Activated T-helper 1 cell treated with anti-CD3 and anti-CD28 coated beads, Interleukin-12 subunit alpha, Interleukin-12 subunit beta, Interleukin-2, Interleukin-4 antibody, amounts not matched to agents 30 ng/mL and 10 ng/mL and 1 ng/mL, durations not matched to agents 14 hours and 24 hours and 36 hours (primary cell): ENCODE measurements at places on chromosomes 1 and 21.

GRCh38 chr1:172976222-172977041, 74.3 kb downstream of the TNFSF18 start:
- no peaks in the 10 kb centered on the region for H3K36me3 ChIP-seq
- no peak overlapping the region for H3K27ac ChIP-seq
- H3K4me3 ChIP-seq: no peak overlapping the region
- no peak for DNase-seq
- H3K4me1 ChIP-seq: no peaks in the 10 kb centered on the region
- H3K27me3 ChIP-seq: peaks cover 16% of the 10 kb centered on the region

DNA sequence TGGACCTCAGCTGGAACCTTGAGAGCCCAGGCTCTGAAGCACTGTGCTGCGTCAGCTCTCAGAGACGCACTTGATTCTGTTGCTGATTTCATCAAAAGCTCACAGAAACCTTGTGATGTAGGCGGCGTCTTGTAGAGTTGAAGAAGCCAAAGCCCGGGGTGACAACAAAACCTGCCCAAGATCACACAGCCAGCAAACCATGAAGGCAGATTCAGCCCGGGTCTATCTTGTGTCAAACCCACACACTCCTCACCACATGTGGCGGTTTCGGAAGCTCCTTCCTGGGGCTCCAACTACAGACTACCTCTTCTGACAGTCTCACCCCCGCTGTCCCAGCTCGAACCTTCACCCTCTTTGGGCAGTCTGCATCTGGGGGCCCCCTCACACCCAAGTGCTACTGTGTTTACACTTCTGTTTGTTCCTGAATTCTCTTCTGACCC, 50.4 kb downstream of the TENT5C start:
- peaks cover 91% of the 10 kb centered on the region for H3K4me1 ChIP-seq
- H3K27ac ChIP-seq: peak overlapping the region; percentile 87
- DNase-seq: peak; percentile 81
- H3K4me3 ChIP-seq: peak overlapping the region; percentile 80

DNA sequence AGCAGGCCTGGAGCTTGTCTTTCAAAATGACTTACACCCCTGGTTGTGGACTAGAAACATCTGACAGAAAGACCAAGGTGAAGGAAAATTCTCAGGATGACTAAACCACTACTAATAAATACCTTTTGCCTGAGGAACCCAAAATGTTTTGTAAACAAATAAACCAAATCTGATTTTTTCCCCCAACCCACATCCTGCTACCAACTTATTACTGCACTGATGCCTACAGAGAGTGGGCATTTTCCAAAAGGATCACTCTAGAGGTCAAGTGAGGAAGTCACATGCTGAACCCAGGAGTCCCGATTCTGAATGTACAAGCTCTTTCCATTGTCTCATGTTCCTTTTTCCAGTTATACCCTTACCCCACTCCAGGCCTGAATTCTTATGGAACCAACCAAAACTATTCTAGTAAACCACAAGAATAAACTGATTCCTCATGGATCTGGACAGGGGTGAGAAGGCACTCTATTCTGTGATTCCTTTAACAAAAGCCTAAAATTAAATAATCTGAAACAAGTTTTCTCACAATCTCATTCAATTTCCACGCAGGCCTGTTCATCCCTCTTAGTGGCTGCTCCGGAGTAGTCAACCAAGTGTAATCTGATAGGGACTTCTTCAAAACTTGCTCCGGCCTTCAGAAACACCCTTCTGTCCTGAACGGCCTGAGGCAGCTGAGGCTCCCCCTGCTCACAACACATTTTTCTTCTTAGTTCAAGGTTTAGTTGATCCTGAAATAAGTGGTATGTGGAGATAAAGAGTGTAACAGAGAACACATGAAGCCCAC, 1.4 kb downstream of the PI4KB start:
- H3K36me3 ChIP-seq: peaks cover 19% of the 10 kb centered on the region
- peak overlapping the region; percentile 90 for H3K27ac ChIP-seq
- no peak for DNase-seq
- peaks cover 1% of the 10 kb centered on the region for H3K27me3 ChIP-seq
- H3K4me1 ChIP-seq: peaks cover 44% of the 10 kb centered on the region
- H3K4me3 ChIP-seq: peak overlapping the region; percentile 91

DNA sequence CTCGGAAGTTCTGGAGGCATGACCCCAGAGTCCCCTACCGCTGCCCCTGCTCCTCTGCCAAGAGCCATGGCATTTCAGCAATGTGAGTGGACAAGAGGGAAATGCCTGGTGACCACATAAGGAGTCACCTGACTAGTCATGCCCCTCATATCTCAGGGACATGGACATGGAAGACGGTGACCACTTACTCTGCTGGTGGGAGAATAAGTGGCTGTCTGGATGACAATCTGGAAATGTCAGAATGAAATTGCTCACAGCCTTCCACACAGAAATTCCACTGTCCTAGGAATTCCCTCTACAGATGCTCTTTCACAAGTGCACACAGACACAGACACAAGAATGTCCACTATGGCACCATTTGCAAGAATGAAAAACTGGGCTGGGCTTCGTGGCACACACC, 24.3 kb upstream of the PLEKHG5 start:
- H3K4me1 ChIP-seq: no peaks in the 10 kb centered on the region
- H3K27ac ChIP-seq: no peak overlapping the region
- no peak for DNase-seq
- H3K36me3 ChIP-seq: no peaks in the 10 kb centered on the region

GRCh38 chr1:158257888-158258287, 3.7 kb downstream of the CD1A start:
- H3K27me3 ChIP-seq: peaks cover 15% of the 10 kb centered on the region
- H3K27ac ChIP-seq: no peak overlapping the region
- no peaks in the 10 kb centered on the region for H3K4me1 ChIP-seq
- no peak for DNase-seq

GRCh38 chr1:119626011-119626545, 22.0 kb downstream of the ZNF697 start:
- H3K27ac ChIP-seq: no peak overlapping the region
- peaks cover 16% of the 10 kb centered on the region for H3K27me3 ChIP-seq
- H3K36me3 ChIP-seq: no peaks in the 10 kb centered on the region
- H3K4me3 ChIP-seq: no peak overlapping the region
- DNase-seq: no peak

DNA sequence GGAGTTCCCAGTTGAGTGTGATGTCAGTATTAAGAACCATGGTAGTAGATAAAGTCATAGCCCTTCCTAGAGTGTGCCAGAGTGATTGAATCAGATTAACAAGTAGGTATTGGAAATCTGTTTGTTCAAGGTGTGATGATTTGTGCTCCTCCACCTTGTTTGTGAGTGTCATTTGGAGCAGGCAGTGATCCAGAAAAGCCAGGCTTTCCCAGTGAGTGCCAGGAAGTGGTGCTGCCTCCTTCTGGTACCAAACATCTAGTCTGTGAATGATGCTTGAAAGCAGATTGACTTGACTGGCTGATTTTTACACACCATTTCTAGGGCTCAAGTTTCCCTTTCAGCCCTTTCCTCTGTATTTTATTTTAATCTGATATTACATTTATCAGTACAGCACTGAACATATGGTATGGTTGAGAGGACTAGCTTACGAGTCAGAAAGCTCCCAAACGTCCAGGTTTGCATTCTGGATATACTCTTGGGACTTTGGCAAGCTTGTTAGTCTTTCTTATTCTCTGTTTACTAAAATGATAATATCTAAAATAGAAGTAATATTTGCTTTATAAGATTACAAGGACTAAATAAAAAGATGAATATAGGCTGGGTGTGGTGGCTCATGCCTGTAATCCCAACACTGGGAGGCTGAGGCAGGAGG, 100.7 kb downstream of the PATJ start:
- H3K4me3 ChIP-seq: no peak overlapping the region
- no peaks in the 10 kb centered on the region for H3K4me1 ChIP-seq
- H3K36me3 ChIP-seq: peaks cover 2% of the 10 kb centered on the region

GRCh38 chr21:38831526-38832467, 26.1 kb downstream of the ETS2 start:
- no peak overlapping the region for H3K4me3 ChIP-seq
- H3K27ac ChIP-seq: peak overlapping the region; percentile 27
- peaks cover 16% of the 10 kb centered on the region for H3K4me1 ChIP-seq
- peak; percentile 48 for DNase-seq
- H3K36me3 ChIP-seq: no peaks in the 10 kb centered on the region

DNA sequence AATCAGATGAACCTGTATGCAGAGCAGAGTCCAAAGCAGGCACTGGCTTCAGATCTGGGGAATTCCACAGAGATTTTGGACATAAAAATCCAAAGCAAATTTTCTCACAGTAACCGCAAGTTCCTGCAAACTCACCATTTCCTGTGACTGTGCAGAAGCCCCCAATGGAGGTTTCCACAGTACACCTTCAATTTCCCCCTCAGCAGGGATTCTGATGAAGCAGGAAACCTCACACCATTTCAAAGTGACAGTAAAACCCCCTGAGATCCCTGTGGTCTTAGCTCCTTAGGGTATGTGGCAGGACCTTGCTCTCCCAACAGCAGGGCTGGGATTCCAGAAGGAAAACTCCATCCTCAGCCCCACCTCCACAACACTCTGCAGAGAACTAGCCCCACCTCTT, 6.0 kb upstream of the TGFBR3 start:
- H3K27me3 ChIP-seq: peaks cover 16% of the 10 kb centered on the region
- DNase-seq: no peak

GRCh38 chr21:39088831-39089380, 94.3 kb downstream of the PSMG1 start:
- H3K27me3 ChIP-seq: peaks cover 1% of the 10 kb centered on the region
- H3K4me1 ChIP-seq: no peaks in the 10 kb centered on the region
- no peaks in the 10 kb centered on the region for H3K36me3 ChIP-seq
- H3K4me3 ChIP-seq: no peak overlapping the region
- DNase-seq: no peak
- H3K27ac ChIP-seq: no peak overlapping the region

DNA sequence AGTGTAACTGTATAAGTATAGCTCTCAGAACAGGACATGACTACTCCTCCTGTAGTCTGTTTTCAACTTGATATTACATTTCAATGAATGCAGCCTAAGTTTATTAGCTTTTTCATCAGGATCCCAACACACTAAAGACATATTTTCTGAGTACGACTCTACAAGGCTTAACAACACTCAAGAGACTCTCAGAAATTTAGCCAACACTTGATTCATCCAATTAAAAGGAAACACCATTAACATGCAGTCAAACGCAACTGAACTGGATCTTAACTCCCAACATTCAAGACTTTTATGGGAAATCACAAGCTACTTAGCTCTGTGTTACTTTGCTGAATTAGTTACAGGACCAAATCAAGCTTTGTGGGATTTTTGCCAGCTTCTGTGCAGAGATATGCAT, 65.2 kb upstream of the SGIP1 start:
- H3K27me3 ChIP-seq: peaks cover 29% of the 10 kb centered on the region
- no peaks in the 10 kb centered on the region for H3K36me3 ChIP-seq
- no peak overlapping the region for H3K27ac ChIP-seq
- no peak for DNase-seq
- H3K4me1 ChIP-seq: no peaks in the 10 kb centered on the region

DNA sequence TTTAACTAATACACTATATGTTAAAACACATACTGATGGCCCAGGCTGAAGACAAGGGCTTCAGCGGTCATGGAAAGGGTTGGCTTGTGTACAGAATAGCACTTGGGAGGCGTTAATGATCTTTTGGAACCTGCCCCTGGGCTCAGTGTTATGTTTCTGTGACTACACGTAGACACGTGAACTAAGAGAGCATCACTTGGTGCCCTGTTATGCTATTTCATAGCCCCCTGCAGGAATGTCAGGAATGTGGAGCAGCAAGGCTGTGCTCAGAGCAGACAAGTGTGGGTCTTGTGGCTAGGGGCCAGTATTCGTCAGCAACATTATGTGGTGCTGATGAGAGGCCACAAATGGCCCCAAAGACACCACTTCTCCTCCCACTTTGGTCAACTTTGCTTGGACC, 132.4 kb downstream of the MAP3K21 start:
- H3K27ac ChIP-seq: no peak overlapping the region
- H3K4me1 ChIP-seq: no peaks in the 10 kb centered on the region
- no peak overlapping the region for H3K4me3 ChIP-seq
- H3K36me3 ChIP-seq: no peaks in the 10 kb centered on the region
- H3K27me3 ChIP-seq: peaks cover 4% of the 10 kb centered on the region

- no peaks in the 10 kb centered on the region for H3K4me1 ChIP-seq
- no peaks in the 10 kb centered on the region for H3K36me3 ChIP-seq
- DNase-seq: no peak
- no peak overlapping the region for H3K27ac ChIP-seq
Observed at GRCh38 chr1:246200738-246201137, 306.3 kb downstream of the SMYD3 start.

- H3K4me1 ChIP-seq: peaks cover 27% of the 10 kb centered on the region
- H3K27me3 ChIP-seq: peaks cover 2% of the 10 kb centered on the region
- DNase-seq: no peak
- H3K27ac ChIP-seq: peak overlapping the region; percentile 96
- peaks cover 5% of the 10 kb centered on the region for H3K36me3 ChIP-seq
Observed at GRCh38 chr1:26900815-26901511, 696 bp upstream of the GPATCH3 start.

- no peak for DNase-seq
- peaks cover 10% of the 10 kb centered on the region for H3K27me3 ChIP-seq
- H3K27ac ChIP-seq: no peak overlapping the region
Observed at GRCh38 chr1:233473549-233474204, 140.2 kb upstream of the KCNK1 start.

DNA sequence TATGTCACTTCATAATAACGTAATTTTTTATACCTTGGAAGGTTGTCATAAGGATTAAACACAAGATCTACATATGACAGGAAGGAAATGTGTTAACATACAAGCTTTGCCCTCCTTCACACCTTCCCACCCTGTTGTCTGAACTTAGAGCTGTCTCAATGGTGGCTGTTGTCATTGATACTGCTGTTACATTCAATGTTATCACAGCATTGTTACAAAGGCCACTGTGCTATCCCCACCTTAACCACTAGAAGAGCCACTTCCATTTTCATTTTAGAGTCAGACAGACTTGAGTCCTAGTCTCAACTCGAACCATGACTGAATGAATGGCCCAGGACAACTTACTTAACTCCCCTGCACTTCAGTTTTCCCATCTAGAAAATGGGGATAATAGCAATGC, 31.2 kb downstream of the TAS1R2 start:
- DNase-seq: no peak
- no peak overlapping the region for H3K4me3 ChIP-seq
- H3K36me3 ChIP-seq: no peaks in the 10 kb centered on the region
- H3K4me1 ChIP-seq: no peaks in the 10 kb centered on the region

GRCh38 chr1:38677311-38677710, 182.3 kb downstream of the RRAGC start:
- H3K4me1 ChIP-seq: no peaks in the 10 kb centered on the region
- peaks cover 2% of the 10 kb centered on the region for H3K27me3 ChIP-seq
- H3K36me3 ChIP-seq: no peaks in the 10 kb centered on the region

- H3K36me3 ChIP-seq: peaks cover 7% of the 10 kb centered on the region
- peaks cover 64% of the 10 kb centered on the region for H3K4me1 ChIP-seq
- no peak for DNase-seq
- peaks cover 2% of the 10 kb centered on the region for H3K27me3 ChIP-seq
Observed at GRCh38 chr21:45113543-45113942, 39.2 kb downstream of the ADARB1 start.
